ENCODE measurements at places on chromosomes 2 and 18. TPM values are rescaled to one million over a fixed set of nuclear protein-coding genes. Genes with fewer than 3 reads are reported as not detected.

- DNase-seq: no peak
- H3K36me3 ChIP-seq: no peaks in the 10 kb centered on the region
- no peak overlapping the region for H3K27ac ChIP-seq
- no peak overlapping the region for H3K4me3 ChIP-seq
- no peaks in the 10 kb centered on the region for H3K4me1 ChIP-seq
- H3K27me3 ChIP-seq: peaks cover 15% of the 10 kb centered on the region
These were observed 46.1 kb downstream of the BCL11A start for GRCh38 chr2:60507211-60507965.

- H3K27me3 ChIP-seq: no peaks in the 10 kb centered on the region
- H3K27ac ChIP-seq: peak overlapping the region; percentile 98
- peak; percentile 87 for DNase-seq
- peak overlapping the region; percentile 72 for H3K4me3 ChIP-seq
- H3K36me3 ChIP-seq: peaks cover 12% of the 10 kb centered on the region
These were observed 31.4 kb upstream of the KCMF1 start for GRCh38 chr2:84939426-84940087.

The STK39 gene
- total RNA-seq: 45.5 TPM

- no peaks in the 10 kb centered on the region for H3K36me3 ChIP-seq
- H3K4me1 ChIP-seq: no peaks in the 10 kb centered on the region
- no peak overlapping the region for H3K27ac ChIP-seq
- no peak for DNase-seq
- H3K4me3 ChIP-seq: no peak overlapping the region
These were observed 425.7 kb downstream of the PID1 start for GRCh38 chr2:228845162-228845925.

The MORN2 gene
- 1.3 TPM for total RNA-seq

DNA sequence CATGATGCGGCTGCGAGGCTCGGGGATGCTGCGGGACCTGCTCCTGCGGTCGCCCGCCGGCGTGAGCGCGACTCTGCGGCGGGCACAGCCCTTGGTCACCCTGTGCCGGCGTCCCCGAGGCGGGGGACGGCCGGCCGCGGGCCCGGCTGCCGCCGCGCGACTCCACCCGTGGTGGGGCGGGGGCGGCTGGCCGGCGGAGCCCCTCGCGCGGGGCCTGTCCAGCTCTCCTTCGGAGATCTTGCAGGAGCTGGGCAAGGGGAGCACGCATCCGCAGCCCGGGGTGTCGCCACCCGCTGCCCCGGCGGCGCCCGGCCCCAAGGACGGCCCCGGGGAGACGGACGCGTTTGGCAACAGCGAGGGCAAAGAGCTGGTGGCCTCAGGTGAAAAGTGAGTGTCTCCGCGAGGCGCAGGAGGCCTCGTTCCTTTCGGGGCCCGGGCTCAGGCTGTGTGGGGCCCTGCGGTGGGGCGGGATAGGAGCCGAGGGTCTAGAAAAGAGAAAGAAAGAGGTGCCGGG is 520 bp downstream of the GLS start:
- peaks cover 30% of the 10 kb centered on the region for H3K36me3 ChIP-seq
- H3K27ac ChIP-seq: peak overlapping the region; percentile 100
- peaks cover 42% of the 10 kb centered on the region for H3K4me1 ChIP-seq
- no peak for DNase-seq
- H3K27me3 ChIP-seq: no peaks in the 10 kb centered on the region

- peaks cover 9% of the 10 kb centered on the region for H3K4me1 ChIP-seq
- no peak overlapping the region for H3K27ac ChIP-seq
- H3K27me3 ChIP-seq: no peaks in the 10 kb centered on the region
- no peak for DNase-seq
- peaks cover 3% of the 10 kb centered on the region for H3K36me3 ChIP-seq
- no peak overlapping the region for H3K4me3 ChIP-seq
These were observed 18.9 kb upstream of the IL1R2 start for GRCh38 chr2:101972621-101973434.

The ICA1L gene
- 3.1 TPM for total RNA-seq

DNA sequence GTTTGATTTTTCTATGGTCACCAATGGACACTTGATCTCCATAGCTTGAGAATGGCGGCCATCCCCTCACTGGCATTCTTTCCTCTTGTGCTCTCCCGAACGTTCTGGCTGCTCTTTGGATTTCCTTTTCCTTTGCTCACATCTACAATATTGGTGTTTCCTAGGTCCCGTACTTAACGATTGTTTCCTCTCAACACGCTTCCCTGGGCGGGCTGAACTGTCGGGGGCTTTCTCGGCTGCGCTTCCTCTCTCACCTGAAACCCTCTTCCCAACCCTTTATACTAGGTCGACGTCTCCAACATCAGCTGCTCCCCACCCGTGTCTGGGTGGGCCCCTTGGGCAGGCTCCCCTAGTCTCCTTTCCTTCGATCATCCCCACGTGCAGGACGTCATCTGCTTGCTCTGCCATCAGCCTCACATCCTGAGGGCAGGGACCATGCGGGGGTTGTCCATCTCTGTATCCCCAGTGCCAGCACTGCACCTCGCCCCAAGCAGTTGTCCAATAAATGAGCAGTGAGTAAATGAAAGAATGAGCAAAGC is 634 bp upstream of the DIS3L2 start:
- H3K27ac ChIP-seq: peak overlapping the region; percentile 50
- DNase-seq: no peak
- H3K4me1 ChIP-seq: peaks cover 29% of the 10 kb centered on the region
- H3K36me3 ChIP-seq: peaks cover 4% of the 10 kb centered on the region
- H3K4me3 ChIP-seq: peak overlapping the region; percentile 97

The GAL3ST2 gene
- 0.23 TPM for total RNA-seq

- H3K4me1 ChIP-seq: peaks cover 2% of the 10 kb centered on the region
- no peak overlapping the region for H3K27ac ChIP-seq
- DNase-seq: no peak
- peaks cover 37% of the 10 kb centered on the region for H3K27me3 ChIP-seq
These were observed 139.6 kb upstream of the CTAGE1 start for GRCh38 chr18:22557168-22557941.

DNA sequence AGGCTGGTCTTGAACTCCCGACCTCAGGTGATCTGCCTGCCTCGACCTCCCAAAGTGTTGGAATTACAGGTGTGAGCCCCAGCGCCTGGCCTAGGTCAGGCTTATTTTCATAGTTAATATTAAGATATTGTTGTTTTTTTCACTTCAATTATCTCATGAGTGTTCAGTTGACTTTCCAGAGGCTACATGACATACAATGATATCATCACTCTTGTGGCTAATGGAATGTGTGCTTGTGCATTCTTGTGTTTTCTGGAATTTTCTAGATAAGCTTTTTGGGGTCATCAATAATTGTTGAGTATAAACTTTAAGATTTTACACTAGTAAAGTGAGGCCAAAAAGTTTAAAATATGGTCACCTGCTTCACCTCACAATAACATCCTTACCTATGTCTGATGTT is 180.9 kb downstream of the FIGN start:
- no peak overlapping the region for H3K27ac ChIP-seq
- H3K4me3 ChIP-seq: no peak overlapping the region
- no peaks in the 10 kb centered on the region for H3K27me3 ChIP-seq

The LHCGR gene
- total RNA-seq: not detected

- H3K27ac ChIP-seq: no peak overlapping the region
- DNase-seq: no peak
- no peak overlapping the region for H3K4me3 ChIP-seq
- H3K36me3 ChIP-seq: no peaks in the 10 kb centered on the region
- no peaks in the 10 kb centered on the region for H3K27me3 ChIP-seq
- no peaks in the 10 kb centered on the region for H3K4me1 ChIP-seq
These were observed 886.2 kb upstream of the NRXN1 start for GRCh38 chr2:51918113-51918512.

The MARCHF4 gene
- not detected for total RNA-seq

The CFAP65 gene
- not detected for total RNA-seq

The CRACDL gene
- 0.20 TPM for total RNA-seq

- no peak overlapping the region for H3K27ac ChIP-seq
- H3K36me3 ChIP-seq: no peaks in the 10 kb centered on the region
- no peaks in the 10 kb centered on the region for H3K4me1 ChIP-seq
- H3K4me3 ChIP-seq: no peak overlapping the region
These were observed 53.4 kb downstream of the FHOD3 start for GRCh38 chr18:36350839-36351469.

DNA sequence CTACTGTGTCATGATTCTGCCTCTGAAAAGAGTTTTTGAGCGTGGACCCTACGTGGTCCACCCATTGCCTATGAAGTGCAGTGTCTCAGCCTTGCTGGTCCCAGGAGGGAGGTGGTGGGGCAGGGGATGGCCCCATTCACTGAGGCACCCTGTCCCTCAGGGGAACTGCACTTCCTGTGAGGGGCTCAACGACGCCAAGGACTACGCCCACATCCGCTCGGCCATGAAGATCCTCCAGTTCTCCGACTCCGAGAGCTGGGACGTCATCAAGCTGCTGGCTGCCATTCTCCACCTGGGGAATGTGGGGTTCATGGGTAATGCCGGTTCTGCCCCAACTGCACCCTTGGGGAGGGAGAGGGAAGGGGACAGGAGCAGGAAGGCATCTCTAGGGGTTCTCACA is 42.5 kb downstream of the MYO7B start:
- peaks cover 3% of the 10 kb centered on the region for H3K4me1 ChIP-seq
- H3K27ac ChIP-seq: no peak overlapping the region
- no peaks in the 10 kb centered on the region for H3K36me3 ChIP-seq
- H3K4me3 ChIP-seq: no peak overlapping the region

- H3K4me3 ChIP-seq: no peak overlapping the region
- no peak overlapping the region for H3K27ac ChIP-seq
- no peaks in the 10 kb centered on the region for H3K36me3 ChIP-seq
- DNase-seq: no peak
These were observed 297.3 kb upstream of the MEIS1 start for GRCh38 chr2:66137606-66138130.

The DHX57 gene
- total RNA-seq: 12.8 TPM

- DNase-seq: no peak
- no peak overlapping the region for H3K27ac ChIP-seq
- no peaks in the 10 kb centered on the region for H3K27me3 ChIP-seq
These were observed 148.4 kb downstream of the HDAC4 start for GRCh38 chr2:239252393-239252792.

The XIRP2 gene
- total RNA-seq: not detected

DNA sequence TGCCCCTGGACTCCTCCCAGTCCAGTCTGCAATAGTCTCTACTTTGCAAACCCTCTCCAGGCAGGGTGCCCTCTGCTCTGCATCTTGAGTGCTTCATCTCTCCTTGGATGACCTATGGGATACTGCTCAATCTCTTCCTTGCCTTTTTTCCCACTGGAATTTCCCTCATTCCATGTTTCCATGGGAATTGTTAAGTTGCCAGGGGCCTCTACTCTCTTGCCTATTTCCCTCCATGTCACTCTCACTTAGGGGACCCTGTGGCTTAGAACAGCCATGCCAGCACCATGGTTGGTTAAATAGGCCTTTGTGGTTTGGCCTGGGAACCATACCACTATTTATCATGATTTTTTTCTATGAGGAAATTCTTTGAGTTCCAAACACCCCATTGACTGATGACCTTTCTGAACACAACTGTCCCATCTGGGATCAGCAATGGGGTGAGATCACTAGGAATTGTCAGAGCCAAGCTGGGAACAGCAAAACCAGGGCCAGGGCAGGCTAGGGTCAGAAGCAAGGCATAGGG is 91.4 kb upstream of the RBMS1 start:
- no peaks in the 10 kb centered on the region for H3K36me3 ChIP-seq
- DNase-seq: no peak
- H3K4me1 ChIP-seq: peaks cover 2% of the 10 kb centered on the region
- H3K27me3 ChIP-seq: no peaks in the 10 kb centered on the region
- H3K4me3 ChIP-seq: no peak overlapping the region

- H3K4me3 ChIP-seq: no peak overlapping the region
- H3K27ac ChIP-seq: no peak overlapping the region
- peaks cover 4% of the 10 kb centered on the region for H3K27me3 ChIP-seq
- peaks cover 1% of the 10 kb centered on the region for H3K4me1 ChIP-seq
- H3K36me3 ChIP-seq: peaks cover 2% of the 10 kb centered on the region
These were observed 33.7 kb upstream of the BZW1 start for GRCh38 chr2:200778038-200778437.

GRCh38 chr2:237475704-237476141 is 11.3 kb upstream of the MLPH start:
- H3K36me3 ChIP-seq: no peaks in the 10 kb centered on the region
- DNase-seq: peak; percentile 26
- peak overlapping the region; percentile 32 for H3K4me3 ChIP-seq
- H3K27ac ChIP-seq: no peak overlapping the region

The C1GALT1C1L gene
- not detected for total RNA-seq

DNA sequence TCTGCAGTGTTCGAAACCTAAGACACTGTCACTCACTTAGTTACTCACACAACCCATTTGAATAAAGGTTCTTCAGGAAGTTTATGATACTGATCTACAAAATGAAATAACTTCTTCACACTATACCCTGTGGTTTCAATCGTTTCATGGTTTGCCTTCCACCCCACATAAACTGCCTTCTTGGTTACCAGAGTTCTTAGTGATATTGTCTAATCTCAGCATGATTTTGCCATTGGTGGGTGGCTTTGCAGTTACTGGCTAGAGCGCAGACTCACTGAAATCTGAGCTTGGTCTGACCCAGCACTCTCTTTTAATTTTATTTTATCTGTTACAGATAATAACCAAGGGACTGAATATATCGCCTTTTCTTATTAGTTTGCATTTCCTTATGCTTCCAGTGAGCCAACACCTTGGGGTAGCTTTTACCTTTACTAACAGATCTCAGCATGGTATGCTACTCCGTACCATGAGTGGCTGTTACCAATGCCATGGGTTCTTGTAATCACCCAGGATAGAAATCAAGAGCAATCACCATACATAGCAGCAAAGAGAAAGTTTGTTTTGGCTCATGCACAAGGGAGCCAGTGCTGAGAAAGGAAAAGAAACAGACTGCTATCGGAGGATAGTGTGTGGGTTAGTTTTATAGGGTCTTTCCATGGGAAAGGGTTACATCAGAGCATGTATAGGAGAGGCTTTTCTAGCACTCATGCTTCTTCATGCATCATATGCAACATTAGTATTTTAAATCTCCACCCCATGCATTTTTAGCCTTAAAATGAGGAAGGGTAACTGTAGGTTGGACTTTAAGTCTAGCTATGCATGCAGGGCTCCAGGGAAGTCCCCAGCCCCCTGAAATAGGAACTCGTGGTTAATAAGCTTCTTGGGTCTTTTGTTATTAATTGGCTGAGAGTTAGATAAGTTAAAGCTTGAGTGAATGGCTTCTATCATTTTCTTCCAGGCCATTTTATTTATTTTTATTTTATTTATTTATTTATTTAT is 33.3 kb downstream of the ANXA4 start:
- peaks cover 31% of the 10 kb centered on the region for H3K36me3 ChIP-seq
- peak overlapping the region; percentile 37 for H3K4me3 ChIP-seq
- peaks cover 58% of the 10 kb centered on the region for H3K4me1 ChIP-seq
- peak; percentile 65 for DNase-seq

- no peak overlapping the region for H3K27ac ChIP-seq
- H3K36me3 ChIP-seq: no peaks in the 10 kb centered on the region
- H3K4me1 ChIP-seq: no peaks in the 10 kb centered on the region
- no peaks in the 10 kb centered on the region for H3K27me3 ChIP-seq
- DNase-seq: no peak
These were observed 101.2 kb downstream of the UBR3 start for GRCh38 chr2:169928463-169928864.

All from activated CD4-positive, alpha-beta memory T cell treated with anti-CD3 and anti-CD28 coated beads, Interleukin-2, amount 10 ng/mL, durations not matched to agents 7 days and 5 days (primary cell).